ENCODE measurements at places on chromosomes 1 and 21. TPM values are rescaled to one million over a fixed set of nuclear protein-coding genes. Genes with fewer than 3 reads are reported as not detected.

Gene ACTL8
- total RNA-seq, result 0.23 TPM

Gene MROH7
- not detected for total RNA-seq

Gene LAD1
- total RNA-seq, result 40.9 TPM

Gene FMO4
- 1.5 TPM for total RNA-seq

Gene UTS2
- total RNA-seq, result not detected

Gene ITGB2
- total RNA-seq, result 24.8 TPM

Gene LCE1C
- total RNA-seq, result 1.4 TPM

Gene GCSAML
- not detected for total RNA-seq

Gene NR1I3
- total RNA-seq, result not detected

Gene MRPL20
- total RNA-seq, result 137 TPM

Gene POFUT2
- total RNA-seq, result 31.3 TPM

- peak; percentile 27 for DNase-seq
Measured at GRCh38 chr1:30511991-30512913, 211.1 kb downstream of the MATN1 start.

DNA sequence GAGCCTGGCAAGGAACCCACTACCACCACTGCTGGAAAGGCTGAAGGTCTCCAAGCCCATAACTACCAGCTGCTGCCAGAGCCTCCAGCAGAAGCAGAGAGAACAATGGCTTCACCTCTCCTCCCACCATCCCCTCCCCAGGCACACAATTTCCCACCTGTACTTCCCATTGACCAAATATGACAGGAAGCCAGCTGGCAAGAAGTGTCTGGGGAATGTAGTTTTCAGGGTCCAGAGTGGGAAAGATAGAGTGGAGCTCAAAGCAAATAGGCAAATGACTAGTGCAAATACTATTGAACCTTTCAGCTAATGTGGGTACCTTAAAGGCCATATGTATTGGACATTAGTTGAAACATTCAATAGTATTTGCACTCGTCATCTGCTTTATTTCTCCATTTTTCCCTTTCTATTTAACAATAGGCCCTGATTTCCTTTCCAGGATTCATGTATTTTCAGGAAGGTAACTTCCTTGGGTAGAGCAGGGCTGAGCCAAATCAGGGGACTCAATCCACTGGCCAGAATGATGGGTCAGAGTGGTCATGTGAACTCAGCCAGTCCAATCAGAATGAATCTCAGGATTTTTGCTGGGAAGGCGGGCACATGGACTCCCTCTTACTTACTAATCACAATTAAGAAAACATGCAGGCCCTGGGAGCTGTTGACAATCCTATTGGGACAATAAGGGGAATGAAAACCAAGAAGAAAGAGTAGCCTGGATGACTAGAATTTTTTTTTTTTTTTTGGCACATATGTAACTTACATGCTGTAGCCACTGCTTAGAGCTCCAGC lies 12.1 kb upstream of the NFYC start:
- no peak for DNase-seq

DNA sequence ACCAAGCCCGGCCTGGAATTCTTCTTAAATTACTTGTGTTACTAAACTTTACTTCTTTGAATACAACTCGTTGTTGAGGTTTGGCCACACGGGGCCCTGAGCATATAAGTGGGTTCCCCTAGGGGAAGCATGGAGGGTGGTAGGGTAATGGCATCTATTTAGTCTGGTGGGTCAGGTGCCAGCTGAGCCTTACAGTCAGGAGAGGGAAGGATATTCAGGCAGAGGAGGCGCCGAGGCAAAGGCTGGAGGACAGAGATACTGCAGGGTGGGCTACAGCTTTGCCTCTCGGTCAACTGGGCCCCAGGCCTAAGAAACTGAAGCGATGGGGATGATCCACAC lies 424 bp upstream of the NECAP2 start:
- no peak for DNase-seq

DNA sequence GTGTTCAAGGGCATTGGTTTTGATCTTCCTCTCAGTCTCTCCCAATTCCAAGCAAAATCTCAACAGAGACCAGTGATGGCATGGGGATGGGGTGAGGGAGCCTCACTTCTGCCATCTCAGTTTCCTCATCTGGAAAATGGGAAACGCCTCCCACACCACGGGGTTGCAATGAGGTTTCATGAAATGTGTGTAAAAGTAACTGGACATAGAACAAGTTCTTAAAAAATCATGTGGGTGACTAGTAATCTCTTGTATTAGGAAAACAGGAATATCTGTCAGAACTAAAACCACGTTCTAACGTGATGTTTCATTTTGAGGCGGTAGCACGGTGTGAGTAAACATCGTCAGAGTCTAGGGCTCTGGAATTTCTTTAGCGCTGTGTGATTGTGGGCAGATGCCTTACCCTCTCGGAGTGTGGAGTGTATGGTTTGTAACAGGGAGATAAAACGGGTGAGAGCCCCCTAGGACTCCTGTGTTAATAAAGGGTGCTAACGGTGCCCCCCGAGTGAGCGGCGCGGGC lies 55.5 kb upstream of the DNAJC6 start:
- DNase-seq, result no peak

GRCh38 chr1:10280439-10281350 lies 70.3 kb downstream of the KIF1B start:
- no peak for DNase-seq

GRCh38 chr1:153545067-153546055 lies at the start of gene S100A4:
Gene S100A4, minus strand, starts transcription at chr1:153545806. Its CDS starts 1,012 bp downstream, at chr1:153544794.
- DNase-seq, result peak; percentile 99

- no peak for DNase-seq
Measured at GRCh38 chr1:18109756-18110597, 2.4 kb downstream of the IGSF21 start.

GRCh38 chr1:55571767-55572166 lies 356.6 kb upstream of the USP24 start:
- no peak for DNase-seq

DNA sequence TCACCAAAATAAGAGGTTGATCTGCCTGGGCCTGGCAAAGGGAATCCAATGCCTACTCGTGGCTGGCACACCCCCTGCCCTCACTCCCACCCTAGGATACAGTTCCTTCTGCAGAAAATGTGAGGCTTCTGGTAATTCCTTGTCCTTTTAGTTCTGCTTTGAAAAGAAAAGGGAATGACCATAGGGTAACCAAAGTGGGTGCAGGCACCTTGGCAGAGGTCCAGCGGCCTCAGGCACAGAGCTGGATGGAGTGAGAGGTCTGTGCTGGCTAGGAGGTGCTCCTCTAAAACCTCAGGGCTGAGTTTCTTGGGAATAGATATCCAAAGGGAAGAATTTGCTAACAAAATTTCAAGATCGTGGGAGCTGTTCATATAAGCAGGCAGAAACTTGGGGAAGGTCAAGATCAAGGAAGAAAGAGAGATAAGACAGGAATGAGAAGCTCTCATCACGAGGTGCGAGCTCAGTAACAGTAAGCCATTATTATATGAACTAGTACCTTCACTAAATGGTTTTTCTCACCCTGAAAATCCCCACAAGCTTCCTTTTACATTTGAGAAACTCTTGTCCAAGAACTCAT lies 293.1 kb upstream of the LYPLAL1 start:
- DNase-seq, result no peak

DNA sequence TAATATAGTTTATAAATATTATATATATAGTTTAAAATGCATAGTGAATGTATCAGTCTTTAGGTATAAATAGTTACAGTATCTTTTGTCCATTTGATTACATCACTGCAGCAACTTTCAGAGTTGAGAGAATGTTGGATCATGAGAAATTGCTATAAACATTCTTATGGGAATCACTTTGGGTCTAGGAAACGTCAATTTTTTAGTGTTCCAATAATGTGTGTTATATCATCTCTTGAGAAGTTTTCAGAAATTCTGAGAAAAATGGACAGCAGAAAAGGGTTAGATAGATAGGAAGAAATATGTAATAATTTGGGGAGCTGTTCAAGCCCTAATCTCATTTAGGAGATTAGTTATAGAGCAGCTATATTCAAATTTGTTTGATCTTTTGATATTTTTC lies 185.2 kb upstream of the SGIP1 start:
- no peak for DNase-seq

- peak; percentile 51 for DNase-seq
Measured at GRCh38 chr1:174219606-174220370, 60.5 kb downstream of the RABGAP1L start.

GRCh38 chr1:186950547-186950946 lies 121.8 kb downstream of the PLA2G4A start:
- peak; percentile 97 for DNase-seq

- no peak for DNase-seq
Measured at GRCh38 chr1:110426854-110427253, 19.4 kb upstream of the LAMTOR5 start.

GRCh38 chr1:173420330-173420806 lies 56.8 kb upstream of the PRDX6 start:
- DNase-seq, result peak; percentile 91

DNA sequence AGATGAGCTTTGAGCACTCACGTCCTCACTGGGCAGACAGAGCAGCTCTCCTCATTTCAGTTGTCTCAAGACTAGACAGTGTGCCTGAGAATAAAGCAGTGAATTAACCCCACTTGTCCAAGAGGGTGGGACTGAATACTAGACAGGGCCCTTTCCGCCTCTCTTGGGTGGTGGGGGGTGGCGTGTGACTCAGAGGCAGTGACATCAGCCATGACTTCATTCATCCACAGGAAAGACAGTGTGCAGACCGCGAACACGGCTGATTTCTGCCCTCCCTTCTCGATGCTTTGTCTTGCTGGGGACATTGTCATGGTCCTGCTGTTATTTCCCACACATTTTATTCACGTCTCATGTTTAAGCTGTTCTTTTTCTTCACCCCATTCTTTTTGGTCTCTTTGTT lies 64.9 kb downstream of the FGGY start:
- no peak for DNase-seq

GRCh38 chr1:172206256-172206655 lies 214.2 kb upstream of the C1orf105 start:
- DNase-seq, result no peak

DNA sequence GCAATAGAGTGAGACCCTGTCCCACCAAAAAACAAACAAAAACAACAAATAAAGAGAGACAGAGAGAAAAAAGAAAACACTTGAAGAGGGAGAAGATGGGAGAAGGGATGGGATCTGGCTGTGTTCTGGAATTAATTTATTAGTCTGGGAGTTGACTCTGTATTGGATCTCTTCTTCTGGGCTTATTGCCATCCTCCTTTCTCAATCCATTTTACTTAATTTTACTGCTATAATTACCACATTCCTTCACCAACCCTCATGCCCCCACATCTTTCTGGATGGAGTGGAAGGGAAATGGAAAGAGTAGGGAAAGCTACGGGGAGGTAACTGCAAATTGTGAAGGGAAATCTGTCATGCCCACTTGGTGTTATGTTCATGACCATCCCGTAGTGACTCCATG lies 42.9 kb downstream of the FMN2 start:
- DNase-seq, result no peak

DNA sequence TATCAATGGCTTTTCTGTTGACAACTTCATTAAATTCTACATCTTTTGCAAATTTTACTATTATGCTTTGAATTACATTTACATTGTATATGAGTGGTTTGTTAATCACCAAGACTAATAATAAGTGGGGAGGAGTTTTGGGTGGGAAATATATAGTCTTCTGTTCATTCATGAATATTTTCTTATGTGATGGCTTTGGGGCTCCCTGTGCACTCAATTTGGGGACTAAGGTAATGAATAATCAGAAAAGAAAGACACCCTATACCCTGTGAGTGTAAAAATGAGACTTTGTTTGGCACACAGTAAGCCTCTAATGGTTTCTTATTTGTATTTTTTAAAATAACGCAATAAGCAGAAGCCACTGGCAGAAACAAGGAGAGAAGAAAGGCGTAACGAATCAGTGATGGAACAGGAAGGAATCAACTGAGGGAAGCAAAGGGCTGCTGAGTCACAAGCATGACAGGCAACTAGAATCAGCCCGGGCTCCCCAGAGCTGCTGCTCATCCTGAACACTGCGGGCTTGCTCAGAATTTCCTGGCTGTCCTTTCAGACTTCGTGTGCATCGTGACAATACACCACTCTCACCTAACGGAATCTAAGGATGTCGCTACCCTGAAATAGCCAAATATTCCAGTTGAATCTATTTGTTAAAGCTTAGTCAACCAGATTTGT lies 20.8 kb upstream of the RGS2 start:
- DNase-seq, result peak; percentile 51

DNA sequence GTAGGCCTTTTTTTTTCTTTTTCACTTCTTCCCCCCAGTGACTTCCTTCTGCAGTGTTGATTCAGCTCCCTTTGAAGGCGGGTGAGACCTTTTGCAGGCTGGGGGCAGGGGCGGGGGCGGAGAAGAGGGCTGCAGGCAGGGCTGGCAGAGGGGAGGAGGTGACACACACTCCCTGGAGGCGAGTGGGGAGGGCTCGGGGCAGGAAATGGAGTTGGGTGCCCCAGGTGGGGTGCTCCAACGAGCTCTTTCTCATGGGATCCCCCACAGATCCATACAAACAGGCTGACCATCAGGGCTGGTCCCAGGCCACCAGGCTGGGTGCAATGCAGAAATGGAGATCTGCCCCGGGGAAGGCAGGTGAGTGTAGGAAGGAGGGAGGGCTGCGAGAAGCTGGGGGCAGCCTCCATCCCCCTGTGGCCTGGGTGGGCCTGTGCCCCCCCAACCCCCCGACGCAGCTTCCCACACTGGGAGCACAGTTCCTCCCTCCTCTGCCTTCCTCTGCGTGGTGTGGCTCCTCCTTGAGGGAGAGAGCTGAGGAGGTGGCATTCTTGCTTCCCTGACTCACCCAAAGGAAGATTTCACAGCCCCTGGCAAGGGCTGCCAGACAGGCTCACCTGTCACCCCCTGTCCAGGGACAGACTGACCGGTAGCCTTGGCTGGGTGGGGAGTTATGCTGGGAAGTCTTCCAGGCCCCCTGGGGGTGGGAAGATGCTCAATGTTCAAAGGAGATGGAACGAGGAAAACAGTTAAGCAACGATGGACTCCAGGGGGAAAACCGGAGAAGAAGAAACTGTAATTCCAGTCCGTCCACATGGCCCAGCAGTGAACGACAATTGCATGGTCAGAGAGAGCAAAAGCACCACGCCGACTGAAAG lies 7.1 kb upstream of the ITGB2 start:
- DNase-seq, result peak; percentile 94

GRCh38 chr1:152251391-152251790 lies 27.4 kb upstream of the HRNR start:
- DNase-seq, result peak; percentile 70
